Smooth muscle cell of the brain vasculature (primary cell): ENCODE measurements at places on chromosomes 12 and 14.

DNA sequence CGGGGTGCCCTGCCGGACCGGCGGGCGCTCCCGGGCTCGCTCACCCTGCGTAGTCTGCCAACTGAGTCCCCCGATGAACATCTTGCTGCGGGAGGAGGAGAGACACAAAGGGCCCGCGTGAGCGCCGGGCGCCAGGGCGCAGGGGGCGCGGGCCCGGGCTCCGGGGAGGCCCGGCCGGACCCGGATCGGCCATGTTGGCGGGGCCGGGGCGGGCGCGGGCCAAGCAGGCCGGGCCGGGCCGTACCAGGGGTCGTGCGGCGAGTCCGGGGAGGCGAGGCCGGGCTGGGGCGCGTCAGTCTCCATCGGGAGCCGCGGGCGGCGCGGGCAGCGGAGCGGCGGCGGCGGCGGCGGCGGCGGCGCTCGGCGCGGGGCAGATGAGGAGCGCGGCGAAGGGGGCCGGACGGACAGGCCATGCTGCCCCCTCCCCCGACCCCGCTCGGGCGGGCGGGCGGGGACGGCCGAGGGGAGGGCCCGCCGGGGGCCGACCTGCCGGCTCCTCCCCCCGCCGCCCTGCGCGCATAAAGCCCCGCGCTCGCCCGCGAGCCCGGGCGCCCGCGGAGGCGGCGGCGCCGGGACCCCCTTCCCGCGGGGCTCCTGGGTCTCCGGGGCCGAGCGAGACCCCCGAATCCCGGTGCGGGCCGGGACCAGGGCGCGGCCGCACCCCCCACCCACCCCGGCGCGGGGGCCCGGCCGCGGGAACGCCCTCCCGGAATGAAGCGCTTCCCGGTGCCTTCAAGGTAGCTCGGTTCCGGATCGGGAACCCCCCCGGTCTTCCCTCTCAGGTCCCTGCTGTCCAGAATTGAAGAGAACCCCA is at the start of gene MSI1:
TSS of gene MSI1 (minus strand) at position 376 of the 814 bp plus-strand sequence. CDS start at position 303, 73 bp downstream.
- no peak for DNase-seq

GRCh38 chr14:70707138-70708038 is 65.7 kb downstream of the TTC9 start:
- peak; percentile 33 for DNase-seq

GRCh38 chr12:67593041-67593440 is 55.5 kb upstream of the DYRK2 start:
- no peak for DNase-seq

DNA sequence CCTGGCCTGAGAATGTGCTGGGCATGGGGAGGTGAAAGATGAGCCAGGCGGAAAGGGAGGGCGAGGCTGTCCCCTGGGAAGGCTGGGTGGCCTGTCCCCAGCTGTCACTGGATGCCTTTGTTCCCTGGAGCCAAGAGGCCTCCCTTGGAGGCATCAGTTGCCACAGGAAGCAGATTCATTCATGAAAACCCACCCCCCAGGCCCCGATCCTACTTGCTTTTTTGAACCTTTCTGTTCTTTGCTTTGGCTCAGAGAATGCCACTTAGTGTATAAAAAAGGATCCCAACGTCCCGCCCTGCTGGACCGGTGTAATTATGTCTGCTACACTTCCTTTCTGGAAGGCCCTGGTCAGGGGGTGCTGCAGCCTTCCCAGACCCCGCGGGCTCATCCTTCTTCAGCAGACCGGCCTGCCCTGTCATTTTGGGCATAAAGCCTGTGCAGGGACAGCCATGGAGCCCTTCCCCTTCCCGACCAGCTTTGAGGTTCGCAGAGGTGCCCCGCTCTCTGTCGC is 220.2 kb downstream of the SLC41A2 start:
- DNase-seq: no peak

DNA sequence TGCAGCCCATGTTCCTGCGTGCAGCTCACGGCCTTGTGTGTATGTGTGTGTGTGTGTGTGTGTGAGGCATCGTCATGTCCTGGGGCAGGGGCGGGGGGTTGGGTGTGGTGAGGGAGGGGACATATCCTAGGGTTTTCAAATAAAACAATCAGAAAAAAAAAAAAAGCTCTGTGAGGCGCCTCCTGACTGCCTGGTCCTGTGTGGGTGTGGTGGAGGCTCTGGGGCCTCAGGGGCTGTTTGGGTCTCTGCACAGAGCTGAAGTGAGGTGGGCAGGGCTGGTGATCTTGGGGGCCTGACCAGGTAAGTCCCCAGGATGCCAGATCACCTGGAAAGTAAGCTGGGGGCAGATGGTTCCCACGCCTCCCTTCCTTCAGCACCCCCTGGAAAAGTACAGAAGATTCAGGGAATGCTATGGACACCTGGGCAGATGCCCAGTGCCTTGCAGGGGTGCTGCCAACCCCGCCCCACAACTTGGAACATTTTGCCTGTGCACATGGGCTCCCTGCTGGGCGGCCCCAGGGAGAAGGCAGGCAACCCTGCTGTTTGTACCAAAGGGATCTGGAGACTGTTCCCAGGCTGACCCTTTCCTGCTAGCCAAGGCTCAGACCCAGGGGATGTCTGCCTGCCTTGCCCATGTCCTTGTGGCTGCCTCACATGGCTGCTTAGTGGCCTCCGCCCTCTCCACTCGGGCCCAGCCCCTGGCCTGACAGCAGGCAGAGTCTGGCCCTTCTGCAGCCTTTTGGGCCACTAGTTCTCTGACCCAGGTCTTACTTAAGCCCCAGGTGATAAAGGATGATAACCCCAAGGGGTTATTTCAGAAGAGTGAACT is 28.8 kb downstream of the CLSTN3 start:
- no peak for DNase-seq

- DNase-seq: no peak
These were observed 3.4 kb downstream of the HSD17B6 start for GRCh38 chr12:56766535-56766934.

DNA sequence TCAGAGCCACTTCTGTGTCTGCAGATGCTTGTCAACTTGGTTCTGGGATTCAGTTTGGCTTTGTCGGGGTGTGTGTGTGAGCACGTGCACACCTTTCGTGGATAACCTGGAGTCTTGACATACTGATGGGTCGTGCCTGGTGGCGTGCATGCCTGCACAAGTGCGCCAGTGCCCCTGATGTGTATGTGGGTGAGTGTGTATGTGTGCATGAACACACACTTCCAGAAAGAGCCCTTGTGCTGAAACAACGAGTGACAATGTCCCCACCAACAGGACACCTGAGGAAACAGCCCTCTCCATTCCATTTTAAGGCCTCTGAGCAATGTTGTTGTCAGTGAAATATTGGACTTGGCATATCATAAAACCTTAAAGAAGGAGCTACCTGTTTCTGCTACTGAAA is 53.9 kb downstream of the SMUG1 start:
- DNase-seq: no peak

DNA sequence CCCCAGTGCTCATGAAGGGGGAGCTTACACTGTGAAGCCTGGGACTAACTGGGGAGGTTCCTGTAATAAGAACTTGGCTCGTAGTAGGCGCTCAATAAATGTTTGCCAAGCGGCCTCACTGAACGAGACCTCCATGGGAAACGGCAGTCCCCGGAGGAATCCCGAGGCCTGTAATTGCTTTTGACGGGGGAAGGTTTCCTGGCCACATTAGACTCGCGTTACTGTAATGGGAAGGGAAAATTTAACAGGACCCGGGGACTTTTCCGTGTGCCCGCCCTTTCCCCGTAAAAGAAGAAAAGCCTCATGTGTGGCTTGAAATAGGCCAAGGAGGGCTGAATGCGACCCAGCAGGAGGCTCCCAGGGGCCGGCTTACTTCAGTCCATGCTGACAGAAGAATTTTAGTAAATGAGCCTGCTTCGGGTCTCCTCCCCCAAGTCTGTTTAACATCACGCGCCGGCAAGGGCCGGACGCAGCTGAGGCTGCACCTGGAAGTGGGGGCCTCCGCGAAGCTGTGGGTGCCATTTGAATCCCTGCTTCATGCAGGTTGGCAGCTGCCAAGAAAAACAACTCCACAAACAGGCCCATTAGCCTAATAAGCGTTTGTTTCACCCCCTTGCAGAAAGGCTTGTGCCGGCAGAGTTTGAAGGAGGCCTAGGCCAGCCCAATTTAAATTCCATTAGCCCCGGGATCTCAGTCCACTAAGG is 39.8 kb upstream of the PWP1 start:
- DNase-seq: no peak

DNA sequence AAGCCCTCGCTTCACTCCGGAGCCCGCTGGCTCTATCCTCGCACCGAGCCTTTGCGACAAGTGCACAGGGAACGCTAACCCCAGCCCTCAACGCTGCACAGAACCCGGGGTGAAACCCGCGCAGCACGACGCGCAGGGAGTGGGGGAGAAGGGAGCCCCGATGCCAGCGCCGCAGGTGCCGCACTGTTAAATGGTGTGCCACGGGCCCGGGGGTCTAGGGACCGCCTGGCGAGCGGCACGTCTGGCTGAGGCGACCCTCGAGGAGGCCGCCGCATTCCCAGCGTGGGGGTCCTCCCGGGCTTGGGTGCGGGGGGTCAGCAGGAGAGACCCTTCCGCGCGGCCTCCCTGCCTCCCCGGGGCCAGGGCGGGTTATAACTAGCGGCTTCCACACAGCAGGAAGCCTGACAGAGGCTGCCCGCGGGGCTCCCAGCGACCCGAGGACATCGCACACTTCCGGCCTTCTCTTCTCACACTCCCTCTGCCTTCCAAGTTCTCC is 23.8 kb upstream of the LRTM2 start:
- no peak for DNase-seq

DNA sequence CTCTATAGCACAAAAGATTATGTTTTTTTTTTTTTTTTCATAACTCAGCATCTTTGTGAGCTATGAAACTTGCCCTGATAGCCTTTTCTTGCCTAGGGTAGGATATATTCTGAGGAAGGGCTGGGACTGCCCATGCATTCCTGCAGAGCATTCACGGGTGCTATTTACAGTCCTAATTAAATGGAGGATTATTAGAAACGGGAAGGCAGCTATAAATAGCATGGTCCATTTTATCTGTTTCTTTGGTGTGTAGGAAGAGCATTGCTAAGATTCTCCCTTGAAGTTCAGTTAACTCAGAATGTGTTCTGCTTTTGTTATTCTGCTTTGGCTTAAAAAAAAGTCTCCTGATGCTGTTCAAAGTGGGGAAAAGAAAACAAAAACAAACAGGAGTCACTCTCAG is 630.9 kb downstream of the DIO2 start:
- no peak for DNase-seq

GRCh38 chr12:111424793-111425251 is 19.1 kb downstream of the SH2B3 start:
- DNase-seq: no peak

- DNase-seq: no peak
These were observed 125.6 kb upstream of the FGD4 start for GRCh38 chr12:32273712-32274111.

GRCh38 chr12:75862692-75863471 is 168.7 kb downstream of the PHLDA1 start:
- DNase-seq: no peak

DNA sequence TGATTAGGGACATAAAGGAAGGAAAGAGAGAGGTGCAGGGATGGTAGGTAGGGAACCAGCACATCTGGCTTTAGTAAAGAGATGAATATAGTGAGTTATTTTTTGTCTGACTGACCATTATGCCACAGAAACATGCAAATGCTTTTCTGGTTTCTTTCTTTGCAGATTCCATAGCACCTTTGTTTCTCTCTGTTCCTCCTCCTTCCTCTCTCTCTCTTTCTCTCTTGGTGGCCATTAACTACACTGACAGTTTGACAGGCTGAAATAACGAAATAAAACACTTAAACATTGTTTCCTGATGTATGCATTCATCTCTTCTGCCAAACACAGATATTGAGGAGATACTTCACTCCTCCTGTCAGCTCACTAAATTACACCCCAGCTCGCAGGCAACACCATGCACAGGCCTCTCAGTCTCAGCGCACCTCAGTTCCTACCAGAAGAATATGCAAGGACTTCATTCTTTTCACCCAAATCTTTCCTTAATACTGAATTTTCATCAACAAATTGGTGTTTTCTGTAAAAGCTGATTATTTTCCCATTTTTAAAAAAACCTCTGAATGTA is 406.9 kb upstream of the SOX5 start:
- DNase-seq: no peak

DNA sequence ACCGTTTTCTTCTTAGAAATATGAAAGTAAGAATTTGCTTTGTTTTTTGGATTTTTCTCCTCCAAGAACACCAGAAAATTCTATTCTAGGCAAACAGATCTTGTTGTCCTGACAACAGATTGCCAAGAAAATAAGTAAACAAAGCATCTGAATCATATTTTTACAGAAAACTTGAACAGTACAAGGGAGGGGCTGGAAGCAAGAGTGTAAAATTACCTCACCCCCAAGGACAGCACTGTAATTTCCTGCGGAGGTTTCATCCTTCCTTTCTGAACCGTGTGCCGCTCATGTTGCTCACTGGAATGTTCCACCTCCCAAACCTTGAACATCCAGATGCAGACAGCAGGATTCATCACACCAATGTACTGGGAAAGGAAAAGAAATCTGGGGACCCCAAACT is 5.4 kb upstream of the CAMKK2 start:
- no peak for DNase-seq

DNA sequence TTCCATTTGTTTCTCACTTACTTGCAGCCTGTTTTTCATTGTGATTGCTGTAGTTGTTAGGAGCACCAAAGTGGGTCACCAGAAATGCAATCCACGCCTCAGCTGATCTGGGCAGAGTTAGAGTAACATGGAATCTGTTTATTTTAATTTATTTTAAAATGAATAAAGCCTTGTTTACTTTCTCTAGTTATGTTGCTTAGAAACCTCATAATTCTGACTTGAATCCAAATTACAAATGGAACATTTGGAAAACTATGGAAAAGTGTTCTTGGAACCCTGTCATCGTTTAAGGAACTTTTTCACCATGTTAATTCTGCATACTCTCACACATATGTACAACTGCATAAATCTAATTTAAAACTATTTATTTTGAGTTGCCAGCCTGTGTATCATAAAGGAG is 92.2 kb upstream of the DAAM1 start:
- no peak for DNase-seq

- DNase-seq: no peak
These were observed 86.5 kb downstream of the DAAM1 start for GRCh38 chr14:59274991-59275391.

GRCh38 chr12:38961683-38962082 is 56.3 kb upstream of the CPNE8 start:
- DNase-seq: no peak

DNA sequence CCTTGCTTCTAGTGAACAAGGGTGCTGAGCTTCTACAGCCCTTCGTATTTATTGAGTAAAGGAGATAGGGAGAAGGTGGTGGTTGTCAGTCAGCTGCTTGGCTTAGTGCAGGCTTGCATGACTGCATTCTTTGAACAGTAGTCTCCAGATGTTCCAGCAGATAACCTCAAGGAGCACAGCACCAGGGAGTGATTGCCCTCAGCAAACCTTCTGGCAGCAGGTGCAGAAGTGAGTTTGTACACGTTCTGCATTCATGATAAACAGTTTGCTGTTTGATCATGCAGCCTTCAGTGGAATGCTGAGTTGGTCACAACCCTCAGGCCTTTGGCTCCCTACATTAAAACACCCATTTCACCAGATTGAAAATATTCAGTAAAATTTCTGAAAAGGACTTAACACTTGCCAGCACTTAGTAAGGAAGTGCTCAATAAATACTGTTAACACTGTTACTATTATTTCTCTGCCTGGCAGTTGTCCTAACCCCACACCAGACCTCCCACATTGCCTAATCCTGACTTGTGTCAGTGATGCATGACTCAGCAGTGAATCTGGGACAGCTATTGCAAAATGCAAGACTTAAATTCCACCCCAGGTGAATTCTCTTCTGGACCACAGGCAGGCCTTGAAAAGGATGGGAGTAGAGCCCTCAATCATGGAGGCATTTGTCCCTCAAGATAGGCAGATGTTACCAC is 18.9 kb upstream of the CARMIL3 start:
- no peak for DNase-seq

GRCh38 chr14:23444314-23444713 is 8.9 kb upstream of the MYH7 start:
- no peak for DNase-seq

GRCh38 chr14:33857650-33858049 is 93.2 kb downstream of the EGLN3 start:
- no peak for DNase-seq
